ENCODE measurements at places on chromosomes 16 and 17.
A peak's percentile ranks its signal among the peaks of the same experiment; 100 is the strongest.

DNA sequence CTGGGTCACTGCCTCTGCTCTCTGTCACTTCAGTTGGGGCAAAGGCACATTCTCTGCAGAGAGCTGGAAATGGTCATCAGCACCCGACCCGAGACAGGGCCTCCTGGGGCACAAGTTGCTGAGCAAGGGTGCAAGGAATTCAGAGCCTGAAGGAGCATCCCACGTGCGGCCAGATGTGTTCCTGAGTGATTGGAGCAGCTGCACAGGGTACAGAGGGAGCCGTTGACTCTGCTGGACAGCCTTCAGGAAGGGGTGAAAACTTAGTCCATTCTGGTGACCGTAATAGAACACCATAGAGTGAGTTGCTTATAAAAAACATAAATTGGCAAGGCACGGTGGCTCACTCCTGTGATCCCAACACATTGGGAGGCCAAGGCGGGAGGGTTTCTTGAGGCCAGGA is 106.8 kb downstream of the CCDC182 start:
- no peak for DNase-seq

GRCh38 chr16:77551357-77551756 is 116.5 kb upstream of the ADAMTS18 start:
- no peak for DNase-seq

GRCh38 chr17:37735165-37735564 is 9.7 kb downstream of the HNF1B start:
- DNase-seq: no peak

DNA sequence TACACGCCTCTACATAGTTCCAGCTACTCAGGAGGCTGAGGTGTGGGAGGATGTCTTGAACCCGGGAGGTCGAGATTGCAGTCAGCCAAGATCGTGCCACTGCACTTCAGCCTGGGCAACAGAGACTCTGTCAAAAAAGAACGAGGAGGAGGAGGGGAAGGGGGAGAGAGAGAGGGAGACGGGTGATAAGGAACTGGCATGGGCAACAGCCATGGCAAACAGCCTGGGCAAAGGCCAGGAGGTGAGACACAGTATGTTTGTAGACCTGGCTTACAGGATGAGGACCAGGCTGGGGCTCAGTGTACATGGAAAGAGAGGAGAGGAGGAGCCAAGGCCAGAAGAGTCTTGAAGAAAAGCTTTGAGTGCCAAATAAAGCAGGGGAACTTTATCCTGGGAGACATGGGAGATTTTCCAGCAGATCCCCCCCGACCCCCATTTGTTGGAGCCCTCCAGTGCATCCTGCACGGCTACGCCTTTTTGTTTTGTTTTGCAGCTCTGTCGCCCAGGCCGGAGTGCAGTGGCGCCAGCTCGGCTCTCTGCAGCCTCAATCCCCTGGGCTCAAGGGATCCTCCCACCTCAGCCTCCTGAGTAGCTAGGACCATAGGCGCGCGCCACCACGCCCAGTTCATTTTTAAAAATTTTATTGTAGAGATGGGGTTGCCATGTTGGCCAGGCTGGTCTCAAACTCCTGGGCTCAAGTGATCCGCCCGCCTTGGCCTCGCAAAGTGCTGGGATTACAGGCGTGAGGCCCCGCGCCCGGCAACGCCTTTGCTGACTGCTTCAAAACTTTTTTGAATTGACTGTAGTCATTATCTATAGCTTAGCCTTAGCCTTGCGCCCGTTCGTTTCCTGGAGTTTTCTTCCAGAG is 1.3 kb upstream of the ALKBH5 start:
- no peak for DNase-seq

DNA sequence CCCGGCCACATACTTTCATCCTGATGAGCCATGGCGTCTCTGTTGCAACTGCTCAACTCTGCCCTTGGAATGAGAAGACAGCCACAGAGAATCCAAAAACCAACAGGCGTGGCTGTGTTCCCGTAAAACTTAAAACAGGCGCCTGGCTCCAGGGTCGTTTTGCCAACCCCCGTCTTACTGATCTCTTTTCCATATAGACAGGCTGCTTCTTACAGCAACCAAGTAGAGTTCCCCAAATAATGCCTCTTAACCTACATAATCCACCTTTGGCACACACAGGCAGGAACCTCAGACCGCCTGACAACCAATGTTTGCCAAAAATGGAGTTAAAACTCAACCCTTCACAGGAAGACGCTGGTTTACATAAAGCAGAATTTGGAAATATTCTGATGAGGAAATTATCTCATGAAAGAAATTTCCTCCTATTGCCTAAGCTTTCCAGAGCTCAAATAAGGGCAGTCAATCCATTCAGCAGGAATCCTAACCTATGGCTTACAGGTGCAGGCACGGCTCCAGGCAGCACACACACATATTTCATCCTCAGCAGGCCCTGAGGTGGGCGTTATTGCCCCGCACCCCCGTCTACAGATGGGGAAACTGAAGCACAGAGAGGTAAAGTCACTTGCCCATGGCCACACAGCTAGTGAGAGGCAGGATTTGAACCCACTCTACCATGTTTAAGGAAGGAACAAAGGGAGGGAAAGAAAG is 35.8 kb downstream of the LITAF start:
- DNase-seq: no peak

- peak; percentile 3 for DNase-seq
Observed at GRCh38 chr16:6483469-6484033, 849.1 kb upstream of the RBFOX1 start.

DNA sequence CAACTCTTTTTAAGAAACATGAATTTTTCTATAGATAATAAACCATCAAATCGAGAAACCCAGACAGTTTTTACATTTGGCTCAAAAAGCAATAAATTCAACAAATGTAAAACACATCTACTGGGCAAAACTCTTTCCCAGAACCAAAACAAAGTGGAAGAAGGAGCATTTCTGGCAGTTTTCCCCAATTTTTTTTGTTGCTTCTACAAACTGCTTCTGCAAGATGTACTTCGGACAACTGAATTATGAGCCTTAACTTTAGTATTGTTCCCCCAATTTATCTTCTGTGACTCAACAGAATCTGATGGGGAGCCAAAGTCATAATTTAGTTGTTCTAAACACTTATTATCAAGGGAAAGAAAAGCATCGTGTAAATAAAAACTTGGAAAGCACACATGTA is 1047.2 kb downstream of the CDH11 start:
- DNase-seq: no peak

DNA sequence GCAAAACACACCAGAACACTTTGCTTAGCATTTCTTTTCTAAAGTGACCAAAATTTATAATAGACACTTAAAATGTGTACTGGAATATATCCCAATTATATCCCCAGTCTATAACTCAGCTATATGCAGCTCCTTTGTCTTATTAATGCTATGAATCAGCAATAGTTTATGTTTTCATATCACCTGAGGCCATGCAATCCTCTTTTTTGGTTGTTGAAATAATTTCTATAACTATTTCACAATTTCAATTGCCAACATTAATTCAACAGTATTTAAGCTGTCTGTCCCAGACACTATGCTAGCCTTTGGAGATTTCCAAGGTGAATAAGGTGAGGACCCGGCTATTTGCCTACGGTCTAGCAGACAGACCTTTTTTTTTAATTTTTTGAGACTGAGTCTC is 17.2 kb upstream of the BMERB1 start:
- no peak for DNase-seq

DNA sequence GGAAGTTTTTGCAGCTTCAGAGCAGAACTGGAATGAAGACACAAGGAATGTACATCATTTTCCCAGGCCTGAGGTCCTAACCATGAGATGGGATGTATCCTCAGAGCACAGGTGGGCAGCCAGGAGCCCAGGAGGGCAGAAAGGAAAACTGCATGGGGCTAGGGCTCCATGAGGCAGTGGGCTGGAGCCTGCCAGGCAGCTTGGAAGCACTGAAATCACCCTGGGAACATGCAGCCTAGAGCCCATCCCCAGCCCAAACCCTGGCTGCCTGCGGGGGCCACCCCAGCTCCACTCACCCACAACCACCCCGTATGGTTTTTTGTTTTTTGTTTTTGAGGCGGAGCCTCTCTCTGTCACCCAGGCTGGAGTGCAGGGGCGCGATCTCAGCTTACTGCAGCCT is 86.2 kb upstream of the SIAH1 start:
- DNase-seq: no peak

DNA sequence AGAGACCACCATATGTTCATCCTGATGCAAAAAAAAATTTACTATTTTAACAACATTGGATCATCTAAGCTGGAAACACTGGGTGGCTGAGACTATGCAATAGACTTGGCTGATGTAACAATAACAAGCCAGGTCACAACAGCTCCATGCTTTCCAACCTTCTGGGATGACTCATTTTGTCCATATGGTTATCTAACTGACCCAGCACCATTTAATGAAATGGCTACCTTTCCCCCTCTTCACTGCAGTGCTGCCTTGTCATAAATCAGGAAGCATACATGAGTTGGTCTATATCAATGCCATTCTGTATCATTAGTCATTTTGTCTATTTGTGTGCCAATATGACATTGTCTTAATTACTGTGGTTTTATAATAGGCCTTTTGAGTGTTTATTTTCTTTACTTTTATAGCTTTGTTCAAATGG is 217.6 kb upstream of the KCNJ16 start:
- DNase-seq: no peak

- DNase-seq: peak; percentile 21
Observed at GRCh38 chr17:9115214-9116191, 94.2 kb downstream of the NTN1 start.

DNA sequence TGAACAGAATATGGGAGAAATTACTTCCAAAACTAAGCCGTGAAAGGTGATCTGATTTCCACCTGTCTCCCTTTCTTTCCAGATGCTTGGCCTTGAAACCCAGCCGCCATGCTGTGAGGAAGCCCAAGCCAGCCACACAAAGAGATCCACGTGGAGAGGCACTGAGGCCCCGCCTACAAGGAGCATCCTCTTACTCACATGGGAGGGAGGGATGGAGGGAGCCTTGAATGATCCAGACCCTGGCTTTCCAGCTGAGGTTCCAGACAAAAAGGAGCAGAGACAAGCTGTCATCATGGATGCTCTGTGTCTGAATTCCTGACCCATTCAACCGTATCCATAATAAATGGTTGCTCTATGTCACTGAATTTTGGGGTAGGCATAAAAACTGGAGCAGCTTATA is 48.9 kb upstream of the HAPSTR1 start:
- DNase-seq: no peak

- DNase-seq: no peak
Observed at GRCh38 chr16:24146518-24146917, 109.6 kb upstream of the CACNG3 start.

DNA sequence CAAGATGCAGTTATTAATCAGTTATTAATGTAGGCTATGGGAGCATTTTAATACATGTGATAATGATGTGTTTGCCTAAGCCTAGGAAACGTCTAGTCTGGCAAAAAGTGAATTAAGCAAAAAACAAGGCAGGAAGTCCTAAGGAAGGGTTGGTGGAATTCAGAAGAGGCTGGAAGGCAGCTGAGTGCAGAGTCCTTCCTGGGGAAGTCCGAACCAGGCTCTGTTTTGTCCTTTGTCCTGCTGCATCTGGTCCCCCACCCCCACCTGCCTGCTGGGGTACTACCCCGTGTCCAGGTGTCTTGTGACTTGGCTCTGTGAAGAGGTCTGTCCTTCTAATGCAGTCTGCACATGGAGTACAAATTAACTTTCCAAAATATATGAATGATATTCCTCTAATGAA is 1.5 kb upstream of the MYH10 start:
- no peak for DNase-seq

GRCh38 chr17:37221865-37222264 is 153.9 kb upstream of the C17orf78 start:
- DNase-seq: no peak
